ENCODE measurements at places on chromosomes 4 and X. TPM values are rescaled to one million over a fixed set of nuclear protein-coding genes. Genes with fewer than 3 reads are reported as not detected.

Gene TBL1X
- 15.1 TPM for total RNA-seq

Gene DRP2
- total RNA-seq = 0.23 TPM

DNA sequence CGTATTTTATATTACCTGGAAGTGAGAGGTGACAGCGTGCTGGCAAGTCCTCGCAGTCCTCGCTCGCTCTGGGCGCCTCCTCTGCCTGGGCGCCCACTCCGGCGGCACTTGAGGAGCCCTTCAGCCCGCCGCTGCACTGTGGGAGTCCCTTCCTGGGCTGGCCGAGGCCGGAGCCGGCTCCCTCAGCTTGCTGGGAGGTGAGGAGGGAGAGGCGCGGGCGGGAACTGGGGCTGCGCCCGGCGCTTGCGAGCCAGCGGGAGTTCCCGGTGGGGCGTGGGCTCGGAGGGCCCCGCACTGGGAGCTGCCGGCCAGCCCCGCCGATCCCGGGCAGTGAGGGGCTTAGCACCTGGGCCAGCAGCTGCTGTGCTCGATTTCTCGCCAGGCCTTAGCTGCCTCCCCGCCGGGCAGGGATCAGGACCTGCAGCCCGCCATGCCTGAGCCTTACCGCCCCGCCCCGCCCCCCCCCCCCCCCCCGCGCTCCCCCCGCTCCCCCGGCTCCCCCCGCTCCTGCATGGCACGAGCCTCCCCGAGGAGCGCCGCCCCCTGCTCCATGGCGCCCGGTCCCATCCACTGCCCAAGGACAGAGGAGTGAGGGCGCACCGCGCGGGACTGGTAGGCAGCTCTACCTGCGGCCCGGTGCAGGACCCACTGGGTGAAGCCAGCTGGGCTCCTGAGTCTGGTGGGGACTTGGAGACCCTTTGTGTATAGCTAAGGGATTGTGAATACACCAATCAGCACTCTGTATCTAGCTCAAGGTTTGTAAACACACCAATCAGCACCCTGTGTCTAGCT, 298.9 kb upstream of the MAGEB16 start:
- DNase-seq = no peak
- no peaks in the 10 kb centered on the region for H3K36me3 ChIP-seq
- H3K4me3 ChIP-seq = no peak overlapping the region
- H3K27ac ChIP-seq = no peak overlapping the region
- H3K4me1 ChIP-seq = no peaks in the 10 kb centered on the region
- no peaks in the 10 kb centered on the region for H3K27me3 ChIP-seq

DNA sequence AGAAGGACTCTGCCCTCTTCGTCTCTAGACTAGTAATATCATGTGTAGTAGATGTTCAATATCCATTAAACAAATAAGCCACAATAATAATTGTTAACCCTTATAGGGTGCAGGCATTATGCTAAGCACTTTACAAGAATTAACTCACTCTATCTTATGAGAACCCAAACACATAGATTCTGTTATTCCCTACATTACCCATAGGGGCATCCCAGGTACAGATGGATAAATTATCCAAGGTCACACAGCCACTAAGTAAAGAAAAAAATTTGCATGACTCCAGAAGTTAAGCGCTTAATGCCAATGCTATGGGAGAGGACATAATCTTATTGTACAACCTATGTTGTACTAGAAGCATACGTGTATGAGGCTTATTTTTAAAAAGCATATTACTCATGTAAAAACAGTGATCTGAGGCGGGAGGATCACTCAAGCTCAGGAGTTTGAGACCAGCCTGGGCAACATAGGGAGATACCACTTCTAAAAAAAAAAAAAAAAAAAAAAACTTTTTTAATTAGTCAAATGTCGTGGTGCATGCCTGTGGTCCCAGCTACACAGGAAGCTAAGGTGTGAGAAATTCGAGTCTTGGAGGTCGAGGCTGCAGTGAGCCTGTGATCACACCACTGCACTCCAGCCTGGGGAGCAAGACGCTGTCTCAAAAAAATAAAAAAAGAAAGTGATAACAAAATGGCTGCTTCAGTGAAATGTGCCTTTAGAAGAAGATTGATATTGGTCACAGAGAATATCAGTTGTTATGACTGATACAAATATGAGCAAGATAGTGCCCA, 13.6 kb downstream of the LDB2 start:
- H3K36me3 ChIP-seq = no peaks in the 10 kb centered on the region
- no peak overlapping the region for H3K27ac ChIP-seq
- no peak for DNase-seq
- peaks cover 3% of the 10 kb centered on the region for H3K4me1 ChIP-seq
- H3K27me3 ChIP-seq = no peaks in the 10 kb centered on the region

GRCh38 chr4:182369211-182369610, 126.0 kb downstream of the TENM3 start:
- H3K27ac ChIP-seq = no peak overlapping the region
- DNase-seq = no peak
- H3K36me3 ChIP-seq = no peaks in the 10 kb centered on the region

DNA sequence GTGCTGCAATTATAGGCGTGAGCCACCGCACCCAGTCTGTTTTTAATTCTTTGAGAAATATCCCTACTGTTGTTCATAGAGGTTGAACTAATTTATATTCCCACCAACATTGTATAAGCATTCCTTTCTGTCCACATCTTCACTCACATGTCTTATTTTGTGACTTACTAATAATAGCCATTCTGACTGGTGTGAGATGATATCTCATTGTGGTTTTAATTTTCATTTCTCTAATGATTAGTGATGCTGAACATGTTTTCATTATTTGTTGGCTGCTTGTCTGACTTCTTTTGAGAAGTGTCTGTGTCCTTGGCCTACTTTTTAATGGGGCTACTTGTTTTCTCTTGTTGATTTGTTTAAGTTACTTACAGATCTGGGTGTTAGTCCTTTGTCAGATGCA, 310.9 kb upstream of the MAOA start:
- no peaks in the 10 kb centered on the region for H3K4me1 ChIP-seq
- H3K27ac ChIP-seq = no peak overlapping the region
- DNase-seq = no peak
- no peaks in the 10 kb centered on the region for H3K36me3 ChIP-seq

Gene MID1
- 7.9 TPM for total RNA-seq

Gene TENM3
- 0.70 TPM for total RNA-seq

GRCh38 chrX:39950018-39950688, 147.6 kb downstream of the BCOR start:
- no peaks in the 10 kb centered on the region for H3K4me1 ChIP-seq
- H3K27me3 ChIP-seq = no peaks in the 10 kb centered on the region
- no peak overlapping the region for H3K4me3 ChIP-seq

- DNase-seq = no peak
- H3K27me3 ChIP-seq = peaks cover 3% of the 10 kb centered on the region
- H3K27ac ChIP-seq = no peak within 1 kb of the TSS
- no peaks in the 10 kb centered on the region for H3K36me3 ChIP-seq
Observed at GRCh38 chr4:73998040-73999011, at the start of gene CXCL5. Gene CXCL5 (minus strand): TSS chr4:73998677. CDS start chr4:73998581, 96 bp downstream.

GRCh38 chrX:1430451-1430850, 22.3 kb downstream of the ASMTL start:
- H3K27ac ChIP-seq = no peak overlapping the region
- H3K36me3 ChIP-seq = peaks cover 6% of the 10 kb centered on the region
- no peaks in the 10 kb centered on the region for H3K27me3 ChIP-seq

Gene ABCG2
- total RNA-seq = 23.6 TPM

GRCh38 chr4:8859550-8860095, 12.0 kb downstream of the HMX1 start:
- H3K27ac ChIP-seq = no peak overlapping the region
- DNase-seq = no peak
- H3K4me3 ChIP-seq = no peak overlapping the region
- H3K36me3 ChIP-seq = no peaks in the 10 kb centered on the region
- H3K4me1 ChIP-seq = peaks cover 4% of the 10 kb centered on the region

Gene EDA
- 1.7 TPM for total RNA-seq

- no peak overlapping the region for H3K27ac ChIP-seq
- no peaks in the 10 kb centered on the region for H3K27me3 ChIP-seq
- H3K4me1 ChIP-seq = no peaks in the 10 kb centered on the region
- DNase-seq = no peak
- H3K4me3 ChIP-seq = no peak overlapping the region
- no peaks in the 10 kb centered on the region for H3K36me3 ChIP-seq
Observed at GRCh38 chr4:178553201-178553600, 1111.0 kb upstream of the AGA start.

Gene PNMA6F
- not detected for total RNA-seq

DNA sequence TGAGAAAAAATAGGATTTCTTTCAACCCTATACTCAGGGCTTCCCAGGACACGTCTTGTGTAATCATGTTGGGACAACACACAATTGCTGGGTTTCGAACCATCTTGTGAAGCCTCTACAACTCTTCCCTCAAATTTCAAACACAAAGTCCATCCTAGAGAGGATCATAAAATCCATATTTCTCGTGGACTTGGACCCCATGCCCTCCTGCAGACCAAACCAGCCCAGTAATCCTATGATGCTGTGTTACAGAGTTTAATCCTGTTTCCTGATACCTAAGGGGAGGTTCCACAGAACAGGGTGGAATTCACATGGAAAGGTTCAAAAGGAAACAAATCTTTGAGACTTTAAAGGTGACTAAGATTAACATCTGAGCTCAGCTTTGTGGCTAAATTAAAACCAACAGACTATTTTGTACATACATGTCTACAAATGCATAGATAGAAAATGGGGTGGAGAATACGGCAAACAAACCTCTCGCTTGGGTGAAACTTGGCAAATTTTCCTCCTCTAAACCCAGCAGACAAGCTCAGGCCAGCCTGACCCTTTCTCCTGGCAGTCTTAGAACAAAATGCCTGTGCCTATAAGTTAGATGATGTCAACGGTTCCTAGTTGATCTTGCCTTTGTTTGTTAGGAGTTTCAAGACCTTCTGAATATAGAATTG, 38.1 kb downstream of the EGFL6 start:
- no peak for DNase-seq
- H3K27ac ChIP-seq = no peak overlapping the region
- no peaks in the 10 kb centered on the region for H3K27me3 ChIP-seq
- H3K4me3 ChIP-seq = no peak overlapping the region

Gene CDKL2
- 0.08 TPM for total RNA-seq

GRCh38 chr4:151905197-151905596, 144.4 kb upstream of the GATB start:
- no peak for DNase-seq
- no peaks in the 10 kb centered on the region for H3K27me3 ChIP-seq
- H3K27ac ChIP-seq = no peak overlapping the region
- no peak overlapping the region for H3K4me3 ChIP-seq
- H3K4me1 ChIP-seq = no peaks in the 10 kb centered on the region

Gene APLN
- total RNA-seq = 0.19 TPM

GRCh38 chr4:140102421-140102820, 51.6 kb downstream of the MAML3 start:
- H3K27me3 ChIP-seq = no peaks in the 10 kb centered on the region
- no peaks in the 10 kb centered on the region for H3K36me3 ChIP-seq
- H3K27ac ChIP-seq = no peak overlapping the region
- H3K4me1 ChIP-seq = peaks cover 15% of the 10 kb centered on the region
- no peak overlapping the region for H3K4me3 ChIP-seq

- no peaks in the 10 kb centered on the region for H3K36me3 ChIP-seq
- DNase-seq = no peak
- H3K27ac ChIP-seq = no peak overlapping the region
Observed at GRCh38 chr4:84263415-84263814, 235.7 kb downstream of the NKX6-1 start.

GRCh38 chr4:174207367-174207766, 76.1 kb downstream of the FBXO8 start:
- no peak overlapping the region for H3K4me3 ChIP-seq
- peaks cover 4% of the 10 kb centered on the region for H3K4me1 ChIP-seq
- H3K36me3 ChIP-seq = no peaks in the 10 kb centered on the region

DNA sequence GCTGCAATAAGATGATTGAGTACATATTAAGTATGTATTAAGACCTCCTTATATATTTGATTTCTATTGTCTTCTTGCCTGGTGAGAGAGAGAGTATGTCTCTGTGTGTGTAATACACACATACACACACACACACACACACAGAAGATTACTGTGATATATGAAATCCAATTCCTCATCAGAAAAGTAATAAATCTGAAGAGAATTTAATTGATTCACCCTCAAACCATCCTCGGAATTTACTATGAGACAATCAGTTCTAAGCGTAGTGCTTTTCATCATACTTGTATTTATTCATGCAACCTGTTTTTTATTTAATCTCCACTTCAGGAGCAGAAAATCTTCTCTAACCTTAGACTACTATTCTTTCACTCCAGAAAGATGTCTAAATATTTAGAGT, 62.3 kb upstream of the TLL1 start:
- H3K27ac ChIP-seq = no peak overlapping the region
- DNase-seq = no peak
- H3K4me3 ChIP-seq = no peak overlapping the region

- no peaks in the 10 kb centered on the region for H3K4me1 ChIP-seq
- no peak overlapping the region for H3K27ac ChIP-seq
- H3K36me3 ChIP-seq = no peaks in the 10 kb centered on the region
- H3K4me3 ChIP-seq = no peak overlapping the region
Observed at GRCh38 chrX:19723427-19723826, 164.0 kb downstream of the SH3KBP1 start.

GRCh38 chr4:172819353-172819752, 349.3 kb upstream of the GALNT7 start:
- no peak overlapping the region for H3K4me3 ChIP-seq
- no peaks in the 10 kb centered on the region for H3K4me1 ChIP-seq
- H3K27ac ChIP-seq = no peak overlapping the region
- no peaks in the 10 kb centered on the region for H3K27me3 ChIP-seq
- H3K36me3 ChIP-seq = no peaks in the 10 kb centered on the region

Gene DCAF4L1
- total RNA-seq = 0.59 TPM

GRCh38 chr4:185916231-185916630, 104.2 kb upstream of the SORBS2 start:
- H3K27ac ChIP-seq = no peak overlapping the region
- no peak overlapping the region for H3K4me3 ChIP-seq
- H3K36me3 ChIP-seq = no peaks in the 10 kb centered on the region
- no peak for DNase-seq

Gene FGG
- 11,566 TPM for total RNA-seq

DNA sequence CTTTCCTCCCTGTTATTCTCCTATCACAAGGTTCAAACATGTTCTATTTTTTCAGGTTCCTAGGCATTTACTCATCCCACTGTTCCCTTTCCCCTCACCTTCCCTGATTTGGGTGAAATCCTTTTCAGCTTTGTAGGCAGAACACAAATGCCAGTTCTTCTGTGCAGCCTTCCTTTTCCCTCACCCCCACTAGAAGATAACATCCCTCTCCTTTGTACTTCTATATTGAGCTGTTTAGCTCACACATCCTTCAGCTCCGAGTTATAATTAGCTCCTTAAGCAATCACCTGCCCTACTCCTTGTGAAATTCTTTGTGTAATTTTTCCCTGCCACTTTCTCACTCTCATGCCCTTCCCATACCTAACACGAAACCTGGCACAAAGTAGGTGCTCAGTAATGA, 240.9 kb downstream of the AR start:
- H3K36me3 ChIP-seq = no peaks in the 10 kb centered on the region
- H3K4me1 ChIP-seq = no peaks in the 10 kb centered on the region
- no peak overlapping the region for H3K27ac ChIP-seq
- H3K27me3 ChIP-seq = no peaks in the 10 kb centered on the region
- no peak for DNase-seq
- no peak overlapping the region for H3K4me3 ChIP-seq

Gene ZCCHC18
- 0.25 TPM for total RNA-seq

Gene OTC
- 46.3 TPM for total RNA-seq

GRCh38 chr4:122577189-122577553, 43.7 kb downstream of the IL21 start:
- H3K4me3 ChIP-seq = no peak overlapping the region
- no peaks in the 10 kb centered on the region for H3K27me3 ChIP-seq
- no peaks in the 10 kb centered on the region for H3K36me3 ChIP-seq
- no peaks in the 10 kb centered on the region for H3K4me1 ChIP-seq

- no peak for DNase-seq
- peaks cover 10% of the 10 kb centered on the region for H3K36me3 ChIP-seq
- no peak overlapping the region for H3K4me3 ChIP-seq
- H3K27me3 ChIP-seq = no peaks in the 10 kb centered on the region
Observed at GRCh38 chr4:24570574-24571236, 13.6 kb downstream of the DHX15 start.

Measured in liver (tissue), 10 donors.